ENCODE measurements at places on chromosomes 7 and 10.

GRCh38 chr10:111724121-111724520 is 459.4 kb downstream of the GPAM start:
- DNase-seq, result no peak

- no peak for DNase-seq
These were observed 297.0 kb downstream of the TCF7L2 start for GRCh38 chr10:113247050-113247449.

DNA sequence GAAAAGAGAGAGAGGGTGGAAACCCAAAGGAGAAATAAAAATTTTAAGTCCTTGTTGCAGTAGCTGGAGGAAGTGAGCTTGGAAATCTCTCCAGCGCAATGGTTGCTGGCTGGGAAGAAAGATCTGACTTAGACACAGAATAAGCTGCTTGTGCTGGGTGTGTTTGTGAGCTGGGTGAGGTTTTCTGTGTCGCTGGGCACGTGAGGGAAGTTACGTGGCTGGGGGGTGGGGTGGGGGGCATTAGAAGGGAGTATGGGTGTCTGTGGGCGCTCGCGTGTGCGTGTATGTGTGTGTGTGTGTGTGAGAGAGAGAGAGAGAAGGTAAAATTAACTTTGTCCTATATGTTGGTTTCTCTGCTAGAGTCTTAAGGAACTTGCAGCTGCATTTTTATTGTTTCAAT is 11.6 kb downstream of the TCF7L2 start:
- DNase-seq, result no peak

GRCh38 chr7:154442939-154443338 is 390.7 kb downstream of the DPP6 start:
- DNase-seq, result no peak

DNA sequence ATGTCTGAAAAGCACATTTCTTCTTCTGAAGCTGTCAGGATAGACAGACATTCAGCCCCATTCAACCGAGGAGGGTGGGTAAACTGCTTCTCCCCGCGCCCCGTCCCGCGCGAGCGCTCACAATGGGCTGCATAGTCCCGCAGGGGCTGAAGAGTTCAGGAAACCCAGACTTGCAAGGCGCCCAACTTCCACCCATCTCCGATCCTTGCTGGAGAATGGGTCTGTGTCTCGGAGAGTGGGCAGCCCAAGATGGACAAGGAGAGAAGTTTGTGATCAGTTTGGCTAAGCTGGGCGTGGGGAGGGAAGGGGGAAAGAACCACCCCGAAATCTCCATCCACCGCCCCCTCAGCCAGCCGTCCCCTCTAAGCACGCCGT is 686 bp downstream of the AASS start:
- peak; percentile 43 for DNase-seq

- DNase-seq, result no peak
These were observed 74.0 kb upstream of the EN2 start for GRCh38 chr7:155383756-155384491.

DNA sequence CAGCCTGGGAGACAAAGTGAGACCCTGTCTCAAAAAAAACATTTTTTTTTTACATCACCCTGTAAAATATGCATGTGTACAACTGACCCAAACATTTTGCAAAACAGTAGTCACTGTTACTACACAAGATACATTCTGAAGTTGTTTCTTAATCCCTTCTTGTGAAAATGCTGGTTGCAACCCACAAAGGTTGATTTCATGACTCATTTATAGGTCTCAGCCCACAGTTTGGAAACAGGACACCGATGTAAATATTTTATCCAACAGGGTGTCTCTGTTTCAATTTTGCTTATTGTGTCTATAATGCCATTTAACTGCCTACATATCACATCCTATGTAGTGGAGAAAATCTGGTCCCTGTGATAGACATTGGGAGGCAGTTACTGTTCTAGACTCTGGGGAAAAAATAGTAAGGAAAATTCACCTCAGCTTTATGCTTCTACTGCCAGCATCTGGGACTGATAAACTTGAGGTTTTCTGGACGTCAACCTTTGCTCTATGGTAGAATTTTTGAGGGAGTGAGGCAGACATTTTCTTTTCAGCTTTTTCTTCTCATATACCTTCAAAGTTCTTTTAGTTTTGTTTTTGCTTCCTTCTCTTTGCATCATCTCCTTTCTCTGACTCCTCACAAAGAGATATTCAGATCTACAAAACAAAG is 1.6 kb upstream of the RAB19 start:
- DNase-seq, result peak; percentile 87

Data from fibroblast of villous mesenchyme (primary cell).